ENCODE measurements at places on chromosomes 12 and 14.

DNA sequence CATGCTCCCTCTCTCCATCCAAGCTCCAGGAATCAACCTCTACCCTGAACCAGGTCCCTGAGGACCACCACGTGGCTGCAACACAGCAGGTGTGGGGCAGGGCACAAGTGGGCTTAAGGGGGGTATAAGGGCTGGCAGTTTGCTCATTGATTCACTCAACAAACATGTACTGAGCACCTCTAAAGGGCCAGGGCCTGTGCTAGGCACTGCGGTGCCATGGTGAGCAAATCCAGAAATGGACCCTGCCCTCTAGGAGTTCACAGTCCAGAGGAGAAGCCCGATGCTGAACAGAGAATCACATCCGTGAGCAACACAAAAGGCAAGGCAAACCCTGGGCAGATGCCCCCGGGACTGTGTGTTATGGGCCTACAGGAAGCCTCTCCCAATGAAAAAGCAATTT is 6.5 kb upstream of the AQP2 start:
- no peak for DNase-seq

DNA sequence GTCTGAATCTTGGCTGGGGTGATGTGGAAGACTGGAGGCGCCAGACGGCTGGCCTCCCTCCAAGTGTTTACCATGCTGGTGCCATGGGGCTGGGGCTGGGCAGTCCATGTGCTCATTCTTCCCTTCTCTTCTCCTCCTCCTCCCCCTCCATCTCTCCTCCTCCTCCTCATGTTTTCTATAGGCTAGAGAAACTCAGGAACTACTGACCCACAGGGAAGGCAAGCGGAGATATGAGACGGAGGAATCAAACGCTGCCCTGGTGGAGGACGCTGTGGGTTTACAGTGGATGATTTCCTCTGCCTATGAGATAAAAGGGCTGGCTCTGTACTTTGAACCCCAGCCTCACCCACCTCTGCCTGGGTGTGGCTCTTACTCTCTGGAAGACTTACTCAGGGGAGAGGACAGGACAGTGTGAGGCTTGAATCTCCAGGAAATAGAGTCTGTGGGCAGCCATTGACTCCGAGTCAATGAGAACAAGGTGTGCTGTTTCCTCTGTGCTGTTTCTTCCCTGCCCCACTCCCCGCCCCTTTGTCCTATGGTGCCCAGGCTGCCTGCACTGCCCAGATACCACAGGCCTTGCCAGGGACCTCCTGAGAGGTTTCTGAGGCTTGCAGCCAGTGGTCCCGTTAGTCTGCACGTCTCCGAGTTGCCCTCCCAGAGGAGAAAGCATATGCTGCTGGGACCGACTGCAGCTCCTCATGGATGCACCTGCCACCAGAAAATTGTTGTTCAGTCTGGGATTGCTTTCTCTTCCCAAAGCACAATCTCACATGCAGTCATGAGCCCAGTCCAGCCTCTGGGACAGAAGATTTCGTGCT is 132.6 kb upstream of the ARHGAP5 start:
- DNase-seq: no peak

DNA sequence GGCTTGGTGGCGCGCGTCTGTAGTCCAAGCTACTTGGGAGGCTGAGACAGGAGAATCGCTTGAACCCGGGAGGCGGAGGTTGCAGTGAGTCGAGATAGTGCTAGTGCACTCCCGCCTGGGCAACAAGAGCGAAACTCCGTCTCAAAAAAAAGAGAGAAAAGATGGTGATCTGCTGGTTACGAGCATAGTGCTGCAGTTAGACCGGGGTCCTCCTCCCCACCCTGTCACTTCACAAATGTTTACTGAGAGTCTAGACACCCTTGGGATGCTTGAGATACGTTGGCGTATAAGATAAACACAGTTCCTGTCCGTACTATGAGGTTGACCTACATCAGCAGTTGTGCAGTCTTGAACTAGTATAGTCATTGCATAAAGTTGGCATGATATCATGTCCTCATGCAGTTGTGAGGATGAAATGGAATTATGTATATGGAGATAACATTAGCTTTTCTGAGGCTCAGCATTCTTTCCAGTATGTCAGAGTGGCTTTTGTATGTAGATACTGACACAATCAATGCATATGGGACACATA is 787 bp downstream of the ACAD10 start:
- DNase-seq: no peak

DNA sequence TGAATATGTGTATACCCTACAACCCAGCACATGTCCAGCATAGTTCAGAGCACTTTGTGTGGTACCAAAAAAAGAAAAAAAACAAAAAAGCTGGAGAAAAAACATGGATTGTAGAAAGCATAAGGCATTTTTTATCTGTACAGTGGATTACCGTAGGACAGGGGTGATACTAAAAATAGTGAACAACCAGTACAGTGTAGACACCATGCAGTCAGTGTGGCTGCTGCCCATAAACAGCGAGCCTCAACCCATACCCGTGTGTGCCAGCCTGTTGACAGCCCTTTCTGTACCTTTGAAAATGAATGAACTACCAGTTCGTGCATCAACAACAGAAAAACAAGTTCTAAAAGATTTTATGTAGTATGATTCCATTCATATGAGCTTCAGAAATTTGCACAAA is 25.1 kb downstream of the RASSF8 start:
- no peak for DNase-seq

DNA sequence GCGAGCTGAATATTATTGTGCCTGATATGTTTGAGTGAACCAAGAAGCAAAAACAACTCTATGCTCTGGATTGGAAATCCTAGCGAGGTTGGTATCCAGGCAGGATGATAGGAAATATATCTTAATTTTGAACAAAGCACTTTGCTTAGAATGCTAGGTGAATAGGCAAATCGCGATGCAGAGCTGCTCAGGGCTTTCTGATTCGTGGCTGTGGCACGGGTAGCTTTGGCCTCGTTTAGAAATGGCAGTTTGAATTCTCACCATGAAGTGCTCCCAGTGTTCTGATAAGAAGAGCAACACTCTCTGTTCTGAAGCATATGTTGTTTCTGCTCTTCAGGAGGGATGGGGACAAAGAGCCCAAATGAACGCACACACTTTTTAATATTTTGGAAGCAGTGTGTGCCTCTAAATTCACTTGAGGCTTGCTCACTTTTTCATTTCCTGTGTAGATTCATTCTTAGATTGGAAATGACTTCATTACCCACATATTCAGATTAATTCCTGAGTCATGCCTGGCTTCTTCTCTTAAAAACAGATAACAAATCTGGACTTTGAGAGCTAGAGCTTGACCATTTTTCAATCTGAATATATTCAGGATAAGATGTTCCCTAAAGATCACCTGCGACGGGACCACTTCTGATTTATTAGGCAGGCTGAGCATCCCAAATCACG is 200.9 kb downstream of the RPAP3 start:
- DNase-seq: no peak

DNA sequence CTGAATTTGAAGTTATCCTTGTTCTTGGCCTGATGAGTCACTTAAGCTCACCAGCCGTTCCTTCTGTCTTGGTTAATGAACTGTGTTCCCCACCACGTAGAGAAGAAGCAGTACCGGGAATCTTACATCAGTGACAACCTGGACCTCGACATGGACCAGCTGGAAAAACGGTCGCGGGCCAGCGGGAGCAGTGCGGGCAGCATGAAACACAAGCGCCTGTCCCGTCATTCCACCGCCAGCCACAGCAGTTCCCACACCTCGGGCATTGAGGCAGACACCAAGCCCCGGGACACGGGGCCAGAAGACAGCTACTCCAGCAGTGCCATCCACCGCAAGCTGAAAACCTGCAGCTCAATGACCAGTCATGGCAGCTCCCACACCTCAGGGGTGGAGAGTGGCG is 68.2 kb downstream of the FRMD6 start:
- DNase-seq: no peak

DNA sequence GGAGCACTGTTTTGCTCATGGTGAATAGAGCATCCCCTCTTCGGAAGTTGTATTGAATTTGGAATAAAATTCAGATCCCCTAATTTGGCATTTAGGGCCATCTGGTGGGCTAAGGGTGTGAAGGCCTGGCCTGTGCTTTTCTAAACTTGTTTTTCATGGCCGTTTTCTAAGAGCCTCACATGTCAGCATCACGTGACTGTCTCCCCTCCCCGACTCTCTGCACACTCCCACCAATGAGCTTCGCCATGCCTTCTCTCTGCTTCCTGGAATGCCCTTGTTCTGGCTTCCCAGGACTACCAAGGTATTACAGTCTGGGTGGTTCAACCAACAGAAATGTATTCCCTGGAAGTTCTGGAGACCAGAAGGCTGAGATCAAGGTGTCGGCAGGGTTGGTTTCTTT is 85.3 kb downstream of the PRIMA1 start:
- no peak for DNase-seq

- DNase-seq: no peak
Observed at GRCh38 chr12:68240079-68240478, 13.3 kb downstream of the IL22 start.

GRCh38 chr12:93229494-93230325 is 148.0 kb upstream of the NUDT4 start:
- DNase-seq: no peak

DNA sequence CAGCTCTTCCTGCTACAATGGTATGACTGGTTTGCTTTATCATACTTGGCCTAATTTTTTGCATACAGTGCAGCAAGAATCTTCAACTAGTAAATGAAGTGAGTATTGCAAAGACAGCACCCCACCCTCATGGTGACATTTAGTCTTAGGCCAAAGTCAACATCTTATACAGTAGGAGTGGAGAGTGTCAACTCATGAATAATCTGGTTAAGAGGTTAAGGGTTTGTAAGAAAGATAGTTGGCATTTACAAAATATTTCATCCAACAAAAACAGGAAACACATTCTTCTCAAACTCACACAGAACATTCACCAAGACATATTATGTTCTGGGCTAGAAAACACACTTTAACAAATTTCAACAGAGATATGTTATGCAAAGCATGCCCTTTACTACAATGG is 2.2 kb upstream of the OAS1 start:
- no peak for DNase-seq

GRCh38 chr12:42422785-42423184 is 96.8 kb downstream of the PPHLN1 start:
- no peak for DNase-seq

DNA sequence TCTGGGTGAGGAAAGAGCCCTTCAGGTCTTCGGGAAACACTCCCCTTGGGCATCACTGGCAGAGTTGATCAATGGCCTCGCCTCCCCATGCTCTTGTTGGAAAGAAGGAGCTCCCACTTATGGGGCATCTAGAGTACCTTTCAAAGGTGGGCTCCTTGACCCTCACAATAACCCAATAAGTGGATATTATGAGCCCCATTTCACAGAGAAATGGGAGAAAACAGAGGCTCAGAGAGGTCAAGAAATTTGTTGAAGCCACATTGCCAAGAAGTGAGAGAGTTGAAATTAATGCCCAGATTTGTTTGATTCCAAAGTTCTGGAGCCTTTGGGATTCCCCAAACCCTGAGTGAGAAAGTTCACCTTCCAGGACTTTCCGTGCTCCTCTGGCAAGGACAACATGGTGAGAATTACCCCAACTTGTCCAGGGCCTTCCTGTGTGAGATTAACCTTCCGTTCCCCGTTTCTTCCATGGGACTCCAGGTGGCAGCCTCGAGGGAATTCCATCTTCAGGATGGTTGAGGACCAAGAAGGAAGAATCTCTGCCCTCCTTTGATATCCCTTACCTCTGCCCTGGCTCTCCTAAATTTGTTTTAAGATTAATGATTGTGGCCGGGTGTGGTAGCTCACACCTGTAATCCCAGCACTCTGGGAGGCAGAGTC is 7.5 kb upstream of the CHD4 start:
- DNase-seq: no peak

GRCh38 chr12:68648179-68648578 is 37.5 kb downstream of the RAP1B start:
- no peak for DNase-seq

GRCh38 chr14:51988221-51988620 is 1.1 kb upstream of the RTRAF start:
- no peak for DNase-seq

DNA sequence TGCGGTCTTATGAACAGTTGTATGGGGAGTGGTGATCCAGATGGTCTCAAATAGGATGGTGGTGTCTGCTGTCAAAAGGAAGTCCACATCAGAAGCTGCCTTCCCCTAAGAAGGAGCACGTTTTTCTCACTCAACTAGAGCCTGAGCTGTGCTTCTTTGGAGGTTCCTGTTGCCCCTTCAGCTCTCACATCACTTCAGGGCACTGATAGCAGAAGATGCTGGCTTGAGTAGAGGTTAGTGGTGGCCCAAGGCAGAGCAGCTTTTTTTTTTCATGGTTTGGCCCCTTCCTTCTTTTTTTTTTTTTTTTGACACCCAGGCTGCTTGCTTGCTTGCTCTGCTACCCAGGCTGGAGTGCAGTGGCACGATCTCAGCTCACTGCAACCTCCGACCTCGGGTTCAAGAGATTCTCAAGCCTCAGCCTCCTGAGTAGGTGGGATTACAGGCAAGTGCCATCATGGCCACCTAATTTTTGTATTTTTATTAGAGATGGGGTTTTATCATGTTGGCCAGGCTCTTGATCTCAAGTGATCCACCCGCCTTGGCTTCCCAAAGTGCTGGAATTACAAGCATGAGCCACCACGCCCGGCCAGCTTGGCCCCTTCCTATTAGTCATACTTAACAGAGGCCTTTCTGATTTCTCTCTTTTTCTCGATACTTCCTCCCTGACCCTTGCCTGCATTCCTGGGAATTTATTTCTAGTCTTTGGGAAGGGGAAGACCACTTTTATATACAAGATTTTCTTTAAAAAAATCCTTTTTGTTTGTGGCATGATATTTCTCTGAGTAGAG is 31.6 kb downstream of the KLRD1 start:
- no peak for DNase-seq

- DNase-seq: no peak
Observed at GRCh38 chr14:67528276-67528675, 4.8 kb upstream of the PLEKHH1 start.

DNA sequence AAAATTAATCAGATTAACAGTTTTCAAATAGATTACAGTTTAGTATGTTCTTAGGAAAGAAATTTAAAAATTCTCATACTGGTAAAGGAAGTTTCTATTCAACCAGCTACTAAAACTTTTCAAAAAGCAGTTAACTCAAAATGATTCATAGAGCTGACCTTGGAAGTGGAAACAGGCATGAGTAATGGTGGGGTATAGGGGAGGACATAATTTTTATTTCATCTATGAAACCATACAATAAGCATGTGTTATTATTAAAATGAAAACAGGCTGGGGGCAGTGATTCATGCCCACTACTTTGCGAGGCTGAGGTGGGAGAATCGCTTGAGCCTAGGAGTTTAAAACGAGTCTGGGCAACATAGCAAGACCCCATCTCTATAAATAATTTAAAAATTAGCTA is 73.0 kb downstream of the DNAI7 start:
- no peak for DNase-seq

- DNase-seq: no peak
Observed at GRCh38 chr14:74875941-74876913, at the start of gene PROX2. TSS of gene PROX2 (minus strand) at chr14:74876145. CDS start at chr14:74863834, 12,311 bp downstream.

GRCh38 chr14:33335366-33335765 is 396.7 kb downstream of the NPAS3 start:
- DNase-seq: no peak

- DNase-seq: no peak
Observed at GRCh38 chr14:24100197-24100981, 6.3 kb downstream of the PCK2 start.

DNA sequence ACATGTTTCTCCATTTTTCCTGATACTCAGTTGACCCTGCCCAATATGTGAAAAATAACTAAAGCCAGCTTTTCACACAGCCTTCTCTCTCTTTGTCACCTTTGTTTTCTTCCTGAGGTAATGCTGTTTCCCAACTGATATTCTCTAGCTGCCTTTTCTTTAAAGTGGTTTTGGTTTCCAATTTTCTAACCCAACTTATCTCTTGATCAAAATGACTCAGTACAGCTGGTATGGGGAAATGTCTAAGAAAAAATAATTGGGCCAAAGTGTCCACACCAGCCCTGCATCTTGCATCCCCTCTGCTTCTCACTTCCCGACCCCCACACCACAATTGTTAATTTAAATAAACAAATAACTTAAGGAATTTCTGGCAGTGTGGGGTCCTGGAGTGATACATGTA is 193.8 kb downstream of the SYT1 start:
- DNase-seq: no peak

Data from GM12891 (cell line).